Activated naive CD4-positive, alpha-beta T cell (primary cell): ENCODE measurements at places on chromosomes 11 and 22.

DNA sequence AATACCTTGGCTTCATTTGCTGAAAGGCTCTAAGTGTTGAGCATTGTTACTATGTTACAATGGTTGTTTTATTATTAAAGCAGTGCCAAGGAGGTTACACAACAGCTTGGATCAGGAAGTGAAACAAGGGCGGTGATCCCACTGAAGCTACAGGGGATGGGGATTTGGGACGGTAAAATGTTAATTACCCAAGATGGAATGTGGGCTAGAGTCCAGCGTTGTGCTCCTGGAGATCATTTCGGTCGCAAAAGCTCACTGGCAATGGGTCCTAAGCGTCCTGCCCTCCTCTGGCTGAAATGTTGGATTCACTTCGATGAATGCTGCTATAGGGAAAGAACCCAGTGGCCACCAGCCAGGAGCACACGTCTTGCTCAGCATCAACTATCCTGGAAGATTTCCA, 48.3 kb downstream of the FAM83F start:
- no peak for DNase-seq

- DNase-seq, result no peak
These were observed 165.3 kb downstream of the TTC28 start for GRCh38 chr22:28514321-28514821.

DNA sequence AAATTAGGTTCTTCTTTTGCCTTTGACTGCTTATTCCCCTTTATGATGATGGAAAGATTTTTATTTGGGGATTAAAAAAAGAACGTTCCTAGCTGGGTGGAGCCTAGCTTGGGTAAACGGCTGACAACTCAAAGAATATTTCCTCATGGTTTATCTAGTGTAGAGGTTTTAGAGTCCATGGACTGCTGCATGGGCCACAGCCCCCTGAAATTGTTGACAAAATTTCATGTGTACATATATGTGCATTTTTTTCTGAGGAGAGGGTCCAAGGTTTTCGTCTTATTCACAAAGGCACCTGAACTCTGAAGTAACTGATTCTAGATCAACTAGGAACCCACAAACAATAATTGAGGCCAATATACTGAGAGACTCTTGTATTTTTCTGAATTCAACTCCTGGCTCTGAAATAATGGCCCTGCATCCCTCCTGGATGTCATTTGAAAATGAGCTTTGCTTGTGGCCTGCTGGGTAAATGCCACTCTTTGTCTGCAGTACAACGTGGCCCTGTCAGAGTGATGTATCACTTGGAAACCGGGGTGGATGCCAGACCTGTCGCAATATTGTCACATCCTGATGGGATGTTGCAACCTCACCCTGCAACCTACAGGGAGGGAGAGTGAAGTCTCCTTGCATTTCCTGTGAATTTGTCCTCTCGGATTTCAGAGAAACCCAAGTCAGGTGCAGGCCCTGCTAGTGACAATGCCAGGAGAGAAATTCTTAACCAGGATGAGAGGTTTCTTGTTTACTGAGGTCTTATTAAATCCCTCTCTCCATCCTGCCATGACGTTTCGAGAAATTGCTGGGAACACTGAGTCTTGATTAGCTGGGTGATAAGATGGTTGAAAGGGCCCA, 33.8 kb downstream of the EHF start:
- DNase-seq, result no peak

- no peak for DNase-seq
These were observed 401.6 kb upstream of the CCDC90B start for GRCh38 chr11:83687787-83688186.

DNA sequence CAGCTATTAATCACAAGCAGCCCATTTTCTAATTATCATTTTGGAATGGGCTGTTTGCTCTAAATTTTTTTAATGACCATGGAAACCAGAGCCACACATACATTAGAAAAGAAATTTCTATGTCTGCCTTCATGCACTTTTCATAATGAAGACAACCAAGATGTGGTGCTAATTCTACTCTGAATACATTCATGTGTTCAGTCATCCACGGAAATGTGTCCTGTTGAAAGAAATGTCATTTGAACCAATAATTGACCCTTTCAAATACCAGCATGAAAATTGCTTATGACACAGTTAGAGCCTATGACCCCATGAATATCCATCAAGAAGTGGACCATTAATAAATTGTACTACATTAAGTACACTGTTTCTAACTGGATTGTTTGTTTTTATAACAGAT, 99.7 kb upstream of the KCNA4 start:
- no peak for DNase-seq

DNA sequence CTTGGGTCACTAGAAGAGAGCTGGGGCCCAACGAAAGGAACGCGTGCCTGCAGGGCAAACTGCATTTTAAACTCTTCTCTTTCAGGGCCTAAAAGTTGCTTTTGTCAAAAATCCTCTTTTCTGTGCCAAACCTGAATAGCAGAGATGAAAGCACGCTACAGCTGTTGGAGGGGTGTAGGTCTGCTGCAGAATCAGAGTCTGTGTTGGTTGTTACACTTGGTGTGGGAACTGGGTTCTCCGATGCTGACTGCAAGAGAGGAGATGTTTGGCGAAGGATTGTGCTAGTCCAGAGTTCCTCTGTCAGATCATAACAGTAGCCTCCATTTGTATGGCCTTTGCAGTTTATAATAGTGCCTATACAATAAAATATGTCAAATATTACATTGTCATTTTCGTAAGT, 41.8 kb downstream of the BARX2 start:
- no peak for DNase-seq

DNA sequence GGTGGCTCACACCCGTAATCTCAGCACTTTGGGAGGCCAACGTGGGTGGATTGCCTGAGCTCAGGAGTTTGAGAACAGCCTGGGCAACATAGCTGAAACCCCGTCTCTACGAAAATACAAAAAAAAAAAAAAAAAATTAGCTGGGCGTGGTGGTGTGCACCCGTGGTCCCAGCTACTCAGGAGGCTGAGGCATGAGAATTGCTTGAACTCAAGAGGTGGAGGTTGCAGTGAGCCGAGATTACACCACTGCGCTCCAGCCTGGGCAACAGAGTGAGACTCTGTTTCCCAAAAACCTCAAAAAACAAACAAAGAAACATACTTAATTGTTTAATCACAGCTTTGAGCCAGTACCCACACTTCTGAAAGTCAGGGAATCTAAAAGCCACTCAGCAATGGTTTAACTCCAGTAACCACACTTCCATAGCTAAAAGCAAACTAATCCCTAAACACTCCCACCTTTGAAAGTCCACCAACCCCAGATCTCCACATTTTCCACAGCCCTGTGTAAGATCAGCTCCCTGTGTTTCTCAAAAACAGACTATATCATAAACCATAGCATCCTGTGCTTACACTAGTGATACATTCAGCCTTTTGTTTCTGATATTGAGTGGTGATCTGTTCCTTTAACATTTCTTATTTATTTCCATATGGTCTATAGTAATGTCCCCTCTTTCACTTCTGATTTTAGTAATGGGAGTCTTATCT, 4.9 kb upstream of the OR2AT4 start:
- no peak for DNase-seq

GRCh38 chr11:7484645-7485044, 661 bp upstream of the OLFML1 start:
- DNase-seq, result no peak

GRCh38 chr11:117221775-117222517, 9.9 kb downstream of the PCSK7 start:
- no peak for DNase-seq

- no peak for DNase-seq
These were observed 35.4 kb downstream of the NFAM1 start for GRCh38 chr22:42396621-42397331.

DNA sequence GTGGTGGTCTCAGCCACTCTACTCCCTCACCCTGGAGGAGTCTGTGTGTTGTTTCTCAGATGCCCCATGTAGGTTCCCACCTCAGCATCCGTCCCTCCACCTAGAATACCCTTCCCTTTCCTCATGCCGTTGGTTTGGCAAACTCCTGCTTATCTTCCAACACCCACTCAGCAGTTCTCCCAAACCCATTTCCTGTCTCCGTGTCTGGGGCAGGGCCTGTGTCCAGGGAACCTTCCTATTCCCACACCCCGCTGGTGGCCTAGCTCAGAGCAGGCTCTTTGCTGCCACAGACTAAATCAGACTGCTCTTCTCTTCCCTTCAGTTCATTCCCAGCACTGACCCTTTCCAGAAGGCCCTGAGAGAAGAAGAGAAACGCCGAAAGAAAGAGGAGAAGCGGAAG, 7.5 kb upstream of the SREBF2 start:
- no peak for DNase-seq

DNA sequence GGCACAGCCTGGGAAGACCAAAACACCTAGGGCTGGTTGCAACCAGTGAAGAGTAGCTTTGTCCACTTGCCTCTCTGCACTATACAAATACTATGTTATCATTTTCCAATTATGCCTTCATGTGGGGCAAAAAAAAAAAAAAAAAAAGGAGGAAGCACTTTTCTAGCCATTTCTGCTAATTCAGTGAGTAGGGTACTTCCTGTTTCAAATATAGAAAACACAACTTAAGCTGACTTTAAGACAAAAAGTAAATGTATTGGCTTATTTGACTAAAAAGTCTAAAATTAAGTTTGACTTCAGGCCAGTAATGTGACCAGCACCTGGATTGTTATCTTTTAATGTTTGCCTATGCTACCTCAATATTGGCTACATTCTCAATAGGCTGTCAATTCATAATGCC, 15.3 kb downstream of the CCDC73 start:
- no peak for DNase-seq

DNA sequence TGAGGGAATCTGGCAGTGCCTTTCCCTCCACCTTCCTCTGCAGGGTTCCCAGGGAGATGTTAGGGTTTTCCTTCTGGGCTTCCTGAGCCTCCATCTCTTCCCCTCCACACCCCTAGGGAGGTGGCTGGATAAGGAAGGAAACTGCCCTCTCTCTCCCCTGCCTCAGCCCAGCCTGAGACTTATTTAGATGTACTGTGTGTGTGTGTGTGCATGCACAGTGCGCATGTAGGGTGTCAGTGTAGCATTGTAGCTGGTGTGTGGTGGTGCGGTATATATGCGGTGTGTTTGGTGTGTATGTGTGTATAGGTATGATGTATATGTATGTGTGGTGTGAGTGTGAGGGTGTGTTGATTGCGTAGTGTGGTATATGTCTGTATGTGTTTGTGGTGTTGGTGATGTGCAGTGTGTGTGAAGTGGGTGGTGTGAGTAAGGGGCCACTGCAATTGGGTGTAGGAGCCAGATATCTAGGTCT, 1.5 kb downstream of the FXYD6 start:
- DNase-seq, result no peak

DNA sequence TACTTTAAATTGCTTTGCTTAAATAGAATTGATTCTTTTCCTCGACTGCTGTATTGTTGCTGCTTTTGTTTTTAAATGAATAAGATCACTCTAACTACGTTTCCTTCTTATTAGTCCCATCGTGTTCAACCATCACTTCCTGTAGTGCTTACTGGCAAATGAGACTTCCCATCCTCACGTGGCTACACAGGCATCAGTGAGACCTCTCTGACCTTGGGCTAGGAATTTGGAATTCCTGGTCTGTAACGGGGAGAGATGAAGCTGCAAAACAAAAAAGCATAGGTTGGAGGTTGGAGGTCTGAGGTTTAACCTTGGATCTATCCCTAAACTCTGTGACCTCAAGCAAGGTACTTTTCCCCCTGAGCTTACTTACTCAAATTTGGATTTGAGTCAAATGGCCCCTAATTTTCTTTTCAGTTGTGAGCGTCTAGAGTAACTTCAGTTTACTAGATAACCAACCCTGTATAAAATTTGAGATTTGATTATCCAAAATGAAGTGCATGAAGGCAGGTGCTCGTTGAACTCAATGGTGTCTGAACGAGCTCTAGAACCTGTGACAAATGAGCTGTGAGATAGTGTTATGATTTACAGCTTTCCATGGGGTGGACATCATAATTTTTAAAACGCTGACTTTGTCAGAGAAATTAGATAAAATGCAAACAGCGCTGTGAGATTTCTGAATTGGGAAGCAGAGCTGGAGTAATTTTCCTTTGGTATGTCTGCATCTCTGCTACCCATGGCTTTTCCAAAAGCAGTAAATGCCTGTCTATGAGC, 151.2 kb downstream of the DBX1 start:
- no peak for DNase-seq

- DNase-seq, result no peak
These were observed 350.4 kb upstream of the B3GAT1 start for GRCh38 chr11:134762248-134763029.

- no peak for DNase-seq
These were observed 49.9 kb upstream of the PDE3B start for GRCh38 chr11:14593671-14594070.

- DNase-seq, result no peak
These were observed 61.5 kb upstream of the EED start for GRCh38 chr11:86182976-86183584.

GRCh38 chr22:43429426-43429825, 17.6 kb downstream of the MPPED1 start:
- no peak for DNase-seq

DNA sequence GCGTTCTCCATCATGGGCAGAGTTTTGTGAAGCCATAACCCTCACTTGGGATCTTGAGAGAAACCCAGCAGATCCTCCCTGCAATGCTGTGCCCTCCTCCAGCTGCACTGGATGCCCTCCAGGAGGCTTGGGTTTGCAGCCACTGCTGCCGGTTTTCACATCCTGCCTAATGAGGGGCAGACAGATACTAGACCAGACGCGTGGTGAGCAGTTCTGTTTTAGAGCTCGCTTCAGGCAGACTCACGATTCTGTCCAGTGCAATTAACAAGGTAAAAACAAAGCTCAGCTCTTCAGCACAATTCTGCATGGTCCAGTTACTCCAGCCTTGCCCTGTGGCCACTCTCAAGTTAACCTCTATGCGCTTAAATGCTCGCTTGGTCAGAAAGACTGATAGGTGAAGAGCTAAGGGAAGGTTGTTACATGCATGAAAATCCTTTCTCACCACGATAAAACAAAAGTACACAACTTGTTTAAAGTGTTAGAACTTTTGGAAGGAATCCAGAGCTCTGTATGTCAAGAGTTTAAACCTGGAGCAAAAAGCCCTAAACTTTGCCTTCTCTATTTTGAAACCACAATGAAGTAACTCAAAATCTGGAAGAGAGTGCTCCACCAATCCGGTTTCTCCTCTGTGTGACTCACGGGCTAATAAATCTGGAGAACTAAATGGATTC, 292.3 kb upstream of the FAT3 start:
- DNase-seq, result no peak

DNA sequence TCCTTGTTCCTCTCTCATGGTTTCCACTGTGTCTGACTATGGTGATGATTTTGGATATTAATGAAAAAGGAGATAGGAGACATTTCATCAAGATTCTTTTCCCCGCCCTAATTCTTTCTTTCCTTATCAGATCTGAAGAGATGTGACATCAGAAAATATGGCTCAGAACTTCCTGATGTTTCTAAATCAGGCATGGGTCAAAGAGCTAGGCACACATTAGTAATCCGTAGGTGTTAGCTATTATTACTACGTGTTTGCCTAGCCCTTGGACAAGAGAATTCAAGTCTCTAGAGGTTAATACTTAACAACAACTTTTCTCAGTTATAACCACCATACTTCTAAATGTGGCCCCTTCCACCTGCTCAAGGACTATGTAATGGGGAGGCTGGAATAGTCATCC, 5.8 kb downstream of the JOSD1 start:
- no peak for DNase-seq
